Dermis microvascular lymphatic vessel endothelial cell (primary cell): ENCODE measurements at places on chromosomes 4 and X. TPM values are rescaled to one million over a fixed set of nuclear protein-coding genes. Genes with fewer than 3 reads are reported as not detected.

- peak; percentile 35 for DNase-seq
These were observed 56.8 kb downstream of the RXFP1 start for GRCh38 chr4:158578476-158578875.

DNA sequence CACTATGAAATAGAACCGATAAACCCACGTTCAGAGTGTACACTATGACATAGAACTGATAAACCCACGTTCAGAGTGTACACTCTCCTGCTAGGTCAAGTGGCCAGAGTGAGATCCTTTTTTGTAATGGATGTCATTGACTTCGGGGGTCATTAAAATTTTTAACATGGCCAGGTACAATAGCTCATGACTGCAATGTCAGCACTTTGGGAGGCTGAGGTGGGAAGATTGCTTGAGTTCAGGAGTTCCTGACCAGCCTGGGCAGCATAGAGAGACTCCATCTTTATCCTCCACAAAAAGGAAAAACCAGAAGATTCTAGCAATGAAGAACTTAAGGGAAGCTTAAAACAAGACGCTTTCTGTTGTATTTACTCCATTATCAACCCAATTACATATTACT is 439.7 kb upstream of the FRG1 start:
- no peak for DNase-seq

- DNase-seq: no peak
These were observed 166.2 kb downstream of the RAPGEF2 start for GRCh38 chr4:159269116-159269515.

DNA sequence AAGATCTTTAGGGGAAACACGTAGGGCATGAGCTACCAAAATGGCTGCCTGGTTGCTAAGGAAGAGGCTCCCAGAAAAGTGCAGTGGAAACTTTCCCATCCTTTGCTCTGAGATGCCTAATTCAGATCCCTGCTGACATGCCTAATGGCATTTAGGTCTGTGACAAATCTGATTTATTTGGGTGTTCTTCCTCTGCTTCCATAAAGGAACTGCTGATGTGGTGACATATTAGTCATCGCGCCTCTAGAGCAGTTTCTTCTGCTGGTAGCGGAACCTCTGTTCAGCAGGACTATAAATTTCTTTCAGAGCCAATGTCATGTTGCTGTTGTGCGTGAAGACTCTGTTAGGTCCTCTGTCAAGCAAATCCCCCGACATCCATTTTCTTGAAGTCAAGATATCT is 310.0 kb downstream of the PDHA2 start:
- DNase-seq: no peak

- no peak for DNase-seq
These were observed 15.1 kb downstream of the CSF2RA start for GRCh38 chrX:1283741-1284140.

DNA sequence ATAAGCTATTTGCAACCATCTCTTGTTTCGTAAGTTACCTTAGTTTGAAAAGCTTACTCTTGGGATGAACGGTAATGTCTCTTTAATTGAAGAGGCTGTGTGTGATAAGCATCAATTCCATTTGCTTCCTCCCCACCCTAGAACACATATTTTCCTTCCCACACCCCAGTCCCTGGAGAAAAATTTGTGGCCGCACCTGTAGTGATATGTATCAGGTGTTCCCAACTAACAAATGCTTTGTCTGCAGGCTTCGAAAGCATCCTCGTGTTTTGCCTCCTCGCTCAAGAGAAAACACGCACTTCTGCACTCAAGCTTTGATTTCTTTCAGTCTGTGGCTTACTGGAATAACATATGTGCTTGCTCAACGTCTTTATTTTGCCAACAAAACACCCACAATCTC is 143.8 kb upstream of the OTUD4 start:
- no peak for DNase-seq

DNA sequence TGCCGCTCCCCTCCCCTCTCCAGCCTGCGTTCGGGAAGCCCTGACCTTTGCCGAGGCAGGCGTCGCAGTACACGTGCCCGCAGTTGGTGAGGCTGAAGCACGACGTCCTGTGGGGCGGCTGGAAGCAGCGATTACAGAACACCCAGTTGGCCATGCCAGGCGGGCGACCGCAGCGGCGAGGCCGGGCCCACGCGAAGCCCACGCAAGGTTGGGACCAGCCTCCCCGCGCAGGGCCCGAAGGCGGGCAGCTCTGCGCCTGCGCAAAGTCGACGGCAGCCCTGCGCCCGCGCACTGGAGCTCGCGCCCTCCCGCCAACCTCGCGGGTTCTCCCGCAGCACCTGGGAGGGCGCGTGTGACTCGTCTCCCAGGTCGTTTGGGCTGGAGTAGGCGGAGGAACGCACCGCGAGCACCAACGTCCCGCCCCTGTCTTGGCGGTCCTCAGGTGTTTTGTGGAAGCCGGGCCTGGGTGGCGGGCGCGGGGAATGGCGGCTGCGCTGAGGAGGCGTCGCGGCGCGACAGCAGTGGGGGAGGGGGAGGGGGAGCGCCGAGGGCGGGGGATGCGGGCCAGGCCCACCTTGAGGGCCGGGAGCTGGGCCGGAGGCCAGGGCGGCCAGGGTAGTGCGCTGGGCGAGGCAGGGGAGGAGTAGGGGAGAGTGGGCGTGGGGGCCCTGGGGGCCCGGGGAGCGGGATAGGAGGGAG is at the start of gene RNF212:
Gene RNF212 (minus strand): TSS at position 254 of the 699 bp plus-strand sequence. CDS start 100 bp downstream, at position 154.
- peak; percentile 15 for DNase-seq

GRCh38 chr4:168496834-168497233 is at the start of gene PALLD:
Gene PALLD, plus strand, starts transcription at chr4:168497052.
- DNase-seq: no peak

DNA sequence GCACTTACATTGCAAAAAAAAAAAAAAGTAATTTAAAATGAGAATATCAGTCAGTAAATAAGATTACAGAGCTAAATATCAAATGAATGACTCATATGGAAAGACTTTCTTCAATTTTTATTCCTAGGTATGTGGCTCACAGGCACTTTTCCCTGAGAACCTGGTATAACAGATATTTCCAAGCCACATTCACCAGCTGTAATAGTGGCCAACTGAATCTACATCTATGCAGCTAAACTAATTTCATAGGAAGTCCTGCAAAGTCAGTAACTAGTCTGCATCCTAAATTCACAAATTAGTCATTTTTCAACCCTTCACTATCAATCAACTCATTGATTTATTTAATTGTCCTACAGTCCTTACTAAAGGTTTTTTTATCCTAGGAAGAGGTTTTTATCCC is 5.6 kb downstream of the PDE5A start:
- DNase-seq: no peak

- DNase-seq: no peak
These were observed 302.9 kb upstream of the GATB start for GRCh38 chr4:152063621-152064240.

DNA sequence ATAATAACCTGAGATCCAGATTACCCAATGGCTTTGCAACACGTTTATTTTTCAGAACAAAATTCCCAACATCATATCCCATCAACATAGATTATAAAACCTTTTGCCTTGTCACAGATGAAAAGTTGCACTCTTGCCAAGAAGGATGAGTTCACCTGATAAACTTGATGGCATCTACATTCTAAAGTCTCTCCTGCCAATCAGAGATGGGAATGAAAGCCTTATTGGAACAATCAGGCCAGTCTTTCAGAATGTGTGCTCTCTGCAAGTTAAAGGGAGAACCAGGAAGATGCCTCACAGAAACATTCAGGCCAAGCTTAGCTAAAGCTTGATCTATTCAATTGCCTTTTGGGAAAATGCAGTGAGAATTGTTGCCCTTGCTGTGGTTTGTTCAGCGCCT is 1.3 kb downstream of the LPAR4 start:
- no peak for DNase-seq

DNA sequence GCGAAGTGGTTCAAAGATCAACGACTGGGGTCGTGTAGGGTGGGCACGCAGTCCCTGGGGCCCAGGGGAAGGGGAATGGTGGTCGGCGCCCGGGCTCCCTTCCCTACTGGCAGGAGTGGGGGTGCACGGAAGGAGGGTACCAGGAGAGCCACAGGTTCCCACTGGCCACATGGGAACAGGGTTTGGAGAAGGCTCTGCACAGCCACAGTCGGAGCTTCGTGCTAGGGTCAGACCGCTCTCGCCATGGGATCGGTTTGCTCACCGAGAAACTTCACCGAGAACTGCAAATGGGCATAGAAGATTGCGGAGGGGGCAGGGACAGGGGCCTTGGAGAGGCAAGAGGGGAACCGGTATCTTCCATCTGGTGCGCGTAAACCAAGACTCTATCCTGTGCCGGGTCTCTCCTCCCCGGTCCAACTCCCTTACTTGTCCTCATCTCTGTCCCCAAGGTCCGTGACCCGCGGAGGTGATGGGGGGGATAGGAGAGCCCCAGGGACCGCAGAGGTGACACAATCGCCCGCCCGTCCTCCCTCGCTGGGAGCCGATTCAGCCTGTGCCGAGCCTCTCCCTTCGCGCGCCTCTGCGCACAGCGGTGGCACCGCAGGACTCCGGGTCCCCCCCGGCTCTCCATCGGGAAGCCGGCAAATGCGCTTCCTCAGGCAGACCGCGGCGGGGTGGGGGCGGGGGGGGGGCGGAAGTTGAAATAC is 1.0 kb downstream of the SCD5 start:
- DNase-seq: peak; percentile 58

- DNase-seq: no peak
These were observed 172.3 kb downstream of the SHROOM3 start for GRCh38 chr4:76607266-76607799.

DNA sequence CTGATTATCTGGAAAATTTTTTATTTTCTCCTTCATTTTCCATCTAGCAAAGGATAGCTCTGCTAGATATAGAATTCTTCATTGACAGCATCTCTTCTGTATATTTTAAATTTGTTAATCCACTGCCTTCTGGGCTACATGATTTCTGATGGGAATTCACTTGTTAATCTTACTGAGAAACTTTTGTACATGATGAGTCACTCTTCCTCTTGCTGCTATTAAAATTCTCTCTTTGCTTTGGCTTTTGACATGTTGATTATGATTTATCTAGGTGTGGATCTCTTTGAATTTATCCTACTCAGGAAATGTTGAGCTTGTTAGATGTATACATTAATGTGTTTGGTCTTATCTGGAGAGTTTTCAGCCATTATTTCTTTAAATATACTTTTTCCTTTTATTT is 27.5 kb downstream of the OR13H1 start:
- DNase-seq: no peak

DNA sequence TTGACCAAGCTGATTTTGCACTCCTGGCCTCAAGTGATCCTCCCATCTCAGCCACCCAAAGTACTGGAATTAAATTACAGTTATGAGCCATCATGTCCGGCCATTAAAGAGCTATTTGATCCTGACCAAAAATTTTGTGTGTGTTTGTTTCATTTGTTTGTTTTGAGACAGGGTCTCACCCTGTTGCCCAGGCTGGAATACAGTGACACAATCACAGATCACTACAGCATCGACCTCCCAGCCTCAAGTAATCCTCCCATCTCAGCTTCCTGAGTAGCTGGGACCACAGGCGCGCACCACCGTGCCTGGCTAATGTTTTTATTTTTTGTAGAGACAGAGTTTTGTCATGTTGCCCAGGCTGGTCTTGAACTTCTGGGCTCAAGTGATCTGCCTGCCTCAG is 82.9 kb upstream of the RBPJ start:
- no peak for DNase-seq

DNA sequence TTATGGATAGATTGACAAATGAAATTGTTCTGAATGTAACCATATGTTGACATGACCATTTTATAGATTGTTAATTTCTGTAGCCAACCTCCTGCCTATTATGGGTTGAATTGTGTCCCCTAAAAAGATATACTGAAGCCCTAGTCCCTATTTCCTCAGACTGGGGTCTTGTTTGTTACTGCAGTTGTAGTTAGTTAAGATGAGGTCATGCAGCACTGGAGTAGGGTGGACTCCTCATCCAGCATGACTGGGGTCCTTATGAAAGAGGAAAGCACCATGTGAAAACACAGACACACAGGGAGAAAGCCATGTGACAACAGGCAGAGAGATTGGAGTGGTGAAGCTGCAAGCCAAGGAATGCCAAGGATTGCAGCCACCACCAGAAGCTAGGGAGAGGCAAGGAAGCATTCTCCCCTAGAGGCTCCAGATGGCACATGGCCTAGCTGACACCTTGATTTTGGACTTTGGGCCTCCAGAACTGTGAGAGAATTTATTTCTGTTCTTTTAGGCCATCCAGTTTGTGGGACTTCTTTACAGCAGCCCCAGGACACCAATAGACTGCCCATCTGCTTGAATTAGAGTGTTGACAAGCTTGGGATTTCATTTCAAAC is 14.0 kb downstream of the MTM1 start:
- DNase-seq: no peak

- DNase-seq: no peak
These were observed 593.9 kb upstream of the PITX2 start for GRCh38 chr4:111216791-111217190.

GRCh38 chrX:13932416-13932815 is 97.3 kb downstream of the GEMIN8 start:
- DNase-seq: no peak

- no peak for DNase-seq
These were observed 125.7 kb upstream of the NKX1-1 start for GRCh38 chr4:1531683-1532548.

DNA sequence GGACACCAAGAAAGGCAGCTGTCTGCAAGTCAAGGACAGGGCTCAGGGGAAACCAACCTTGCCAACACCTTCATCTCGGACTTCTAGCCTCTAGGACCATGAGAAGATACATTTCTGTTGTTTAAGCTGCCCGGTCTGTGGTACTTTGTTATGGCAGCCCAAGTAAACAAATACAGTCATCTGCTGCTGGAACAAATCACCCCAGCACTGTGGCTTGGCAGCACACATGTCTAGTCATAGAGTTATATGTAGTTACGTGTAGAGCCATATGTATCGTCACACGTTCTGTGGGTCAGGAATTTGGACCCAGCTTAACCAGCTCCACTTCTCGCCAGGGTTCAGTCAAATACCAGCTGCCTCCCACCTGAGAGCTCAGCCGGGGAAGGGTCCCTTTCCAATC is 2.5 kb downstream of the HTT-AS start:
- no peak for DNase-seq

DNA sequence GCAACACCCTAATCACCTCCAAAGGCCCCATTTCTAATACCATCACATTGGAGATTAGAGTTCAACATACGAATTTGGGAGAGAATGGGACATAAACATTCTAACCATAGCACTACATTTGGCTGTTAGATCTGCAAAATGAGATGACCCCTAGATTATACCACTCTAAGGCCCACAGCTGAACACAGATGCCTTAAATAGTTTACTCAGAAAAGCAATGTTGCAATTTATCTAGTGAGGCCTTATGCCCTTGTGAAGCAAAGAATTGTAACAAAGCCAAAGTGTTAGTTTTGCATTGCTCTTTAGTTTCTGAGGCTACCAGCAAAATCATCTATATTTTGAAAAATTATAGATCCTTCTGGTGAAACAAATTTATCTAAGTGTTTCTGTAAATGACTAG is 31.6 kb upstream of the ARHGEF6 start:
- DNase-seq: no peak

The TECRL gene
- total RNA-seq: not detected in 2 replicates

The WNK3 gene
- 0.13 and 0.38 TPM in 2 replicates for total RNA-seq

The GLOD5 gene
- total RNA-seq: not detected in 2 replicates

The DCAF12L1 gene
- total RNA-seq: not detected in 2 replicates

The NPY2R gene
- not detected in 2 replicates for total RNA-seq

The CT55 gene
- under 0.01 TPM in 1 of 2 replicates, not detected in the other for total RNA-seq

The AASDH gene
- total RNA-seq: 6.7 and 9.0 TPM in 2 replicates

The PLAC1 gene
- total RNA-seq: not detected in 2 replicates
